ENCODE measurements at places on chromosomes 11 and 22.

DNA sequence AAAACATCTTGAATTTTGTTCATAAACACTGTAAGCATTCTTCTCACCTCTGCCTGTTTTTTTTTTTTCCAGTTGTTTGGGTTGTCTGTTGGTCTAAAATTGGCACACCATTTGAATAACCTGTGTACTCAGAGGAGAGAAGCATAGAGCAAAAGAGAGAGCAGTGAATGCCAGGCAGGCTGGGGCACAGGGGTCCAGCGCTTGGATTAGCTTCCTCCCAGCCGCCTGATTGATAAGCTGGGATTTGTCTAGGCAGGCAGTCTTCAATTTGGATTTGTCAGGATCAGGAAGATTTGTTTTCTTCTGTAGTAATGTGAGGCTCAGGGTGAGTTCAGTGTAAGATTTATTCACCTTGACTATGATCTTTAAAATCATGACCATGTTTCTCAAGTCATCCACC lies 59.0 kb downstream of the ARL14EP start:
- no peak for DNase-seq

DNA sequence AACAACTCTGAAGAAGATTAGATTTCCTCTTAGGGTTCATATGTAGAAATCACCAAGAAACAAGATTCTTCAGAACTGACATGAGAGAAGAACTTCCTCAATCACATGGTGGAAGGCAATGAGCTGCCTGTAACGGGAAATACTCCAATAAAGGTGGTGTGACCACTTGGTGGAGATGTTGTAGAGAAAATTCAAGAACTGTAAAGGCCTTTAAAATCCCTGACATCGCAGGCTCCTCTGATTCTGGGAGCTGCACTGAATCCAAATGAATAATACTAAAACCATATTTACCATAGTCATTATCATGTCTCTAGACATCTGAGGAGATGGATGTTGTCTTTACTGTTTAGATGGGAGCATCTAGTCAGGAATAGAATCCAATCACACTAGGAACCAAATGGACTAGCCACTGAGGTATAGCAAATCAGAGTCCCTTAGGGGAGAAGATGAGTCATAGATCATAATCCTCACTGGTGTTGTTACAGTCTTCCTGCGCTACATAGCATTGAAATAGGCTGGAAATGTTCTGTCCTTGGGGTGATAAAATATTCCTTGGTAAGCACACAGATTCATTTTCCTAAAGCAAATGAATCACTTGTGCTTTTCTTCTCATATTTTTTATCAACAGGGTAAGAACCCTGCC lies 321.6 kb upstream of the TENM4 start:
- no peak for DNase-seq

DNA sequence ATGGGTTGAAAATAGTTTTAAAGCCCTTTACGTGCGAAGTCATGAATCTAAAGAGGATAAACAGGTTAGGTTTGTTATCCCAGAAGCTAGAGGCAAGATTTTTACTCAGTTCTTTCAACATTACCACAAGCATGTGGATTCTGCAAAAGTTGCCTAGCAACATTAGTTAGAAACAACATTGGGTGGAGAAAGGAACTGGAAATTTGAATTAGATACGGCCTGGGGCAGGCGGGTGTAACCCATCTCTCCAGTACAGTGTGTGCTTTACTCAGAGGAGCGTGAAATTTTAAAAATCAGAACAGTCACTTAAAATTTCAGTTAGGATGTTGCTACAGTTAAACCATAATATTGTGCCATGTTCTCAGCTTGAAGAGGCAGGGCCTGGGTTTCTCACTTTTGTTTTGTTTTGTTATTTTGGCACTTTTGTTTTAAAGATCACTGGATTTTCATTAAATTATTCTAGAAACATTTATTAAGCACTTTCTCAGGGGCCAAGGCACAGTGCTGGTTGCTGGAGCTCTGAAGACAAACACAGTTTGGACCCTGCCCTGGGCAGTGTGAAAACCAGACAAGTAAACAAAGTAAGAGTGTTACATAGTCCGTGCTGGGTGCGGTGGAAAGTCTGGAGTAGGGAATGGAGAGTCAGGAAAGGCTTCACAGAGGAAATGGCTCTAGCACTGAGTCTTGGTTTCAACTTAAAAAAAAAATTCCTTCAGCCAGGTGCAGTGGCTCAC lies 4.4 kb upstream of the WEE1 start:
- no peak for DNase-seq

GRCh38 chr11:22162756-22163155 lies 30.1 kb upstream of the ANO5 start:
- DNase-seq: no peak

DNA sequence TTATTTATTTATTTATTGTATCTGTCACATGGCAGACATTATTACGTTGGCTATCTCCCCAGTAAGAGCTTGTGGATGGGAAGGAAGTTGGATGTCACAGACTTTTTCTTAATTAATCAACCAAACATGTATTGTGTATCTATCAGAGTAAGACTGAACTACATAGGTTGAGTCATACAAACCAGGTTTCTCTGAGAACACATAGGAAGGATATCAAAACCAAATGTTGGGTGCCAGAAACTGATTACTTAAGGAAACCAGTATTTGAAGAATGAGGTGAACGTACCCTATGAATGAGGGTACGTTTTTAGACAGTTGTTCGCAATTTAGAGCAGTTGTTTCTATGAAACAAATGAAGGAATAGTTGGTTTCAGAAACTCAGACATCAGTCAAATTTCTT lies 136.4 kb downstream of the SLC17A6 start:
- DNase-seq: no peak

- no peak for DNase-seq
Measured at GRCh38 chr11:116200564-116200963, 572.2 kb downstream of the BUD13 start.

- no peak for DNase-seq
Measured at GRCh38 chr11:107876141-107876540, 17.6 kb upstream of the SLC35F2 start.
